Chondrocyte (in vitro differentiated cells): ENCODE measurements at places on chromosomes 12 and 14. TPM values are rescaled to one million over a fixed set of nuclear protein-coding genes. Genes with fewer than 3 reads are reported as not detected.

- DNase-seq: no peak
These were observed 24.8 kb downstream of the ATF7 start for GRCh38 chr12:53601296-53601847.

GRCh38 chr12:108483213-108484059 is 31.6 kb upstream of the FICD start:
- no peak for DNase-seq

- DNase-seq: no peak
These were observed 88.4 kb downstream of the BCAT1 start for GRCh38 chr12:24860546-24860945.

DNA sequence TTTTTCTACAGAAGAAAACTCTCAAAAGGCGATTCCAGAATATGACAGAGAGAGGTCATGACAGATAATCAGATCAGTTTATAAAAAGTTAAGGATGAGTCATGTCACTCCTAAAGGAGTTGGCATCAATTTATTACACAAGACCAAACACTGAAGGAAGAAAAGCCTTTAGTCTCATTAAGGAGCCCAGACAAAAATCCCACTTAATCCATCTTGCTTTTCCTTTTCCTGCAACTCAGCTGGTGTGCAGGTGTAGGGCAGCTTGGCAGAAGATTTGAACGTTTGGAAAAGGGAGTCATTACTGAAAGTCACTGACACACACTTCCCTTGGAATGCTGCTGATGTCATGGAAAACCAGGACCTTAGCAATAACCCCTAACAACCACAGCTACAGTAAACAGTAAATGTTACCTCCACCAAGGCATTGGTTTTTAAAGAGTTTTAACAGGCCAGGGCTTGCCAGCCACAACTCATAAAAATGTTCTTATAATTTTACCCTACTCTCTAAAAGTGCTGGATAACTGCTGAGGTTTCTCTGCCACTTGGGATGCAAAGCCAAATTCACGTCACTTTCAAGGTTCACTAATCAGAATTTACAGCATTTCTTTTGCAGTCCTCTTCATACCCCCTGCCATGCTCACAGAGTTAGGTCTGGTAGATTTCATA is 320.6 kb downstream of the RAD51B start:
- no peak for DNase-seq

GRCh38 chr14:51884086-51884927 is 23.9 kb downstream of the GNG2 start:
- DNase-seq: no peak

- DNase-seq: no peak
These were observed 2.8 kb downstream of the SERPINA1 start for GRCh38 chr14:94385553-94386057.

GRCh38 chr12:53624956-53625355 is 1.2 kb downstream of the ATF7 start:
- no peak for DNase-seq

TAS2R9 gene
- 0.53 TPM in 1 of 3 replicates, not detected in the others for total RNA-seq

PLEKHG7 gene
- not detected in 3 replicates for total RNA-seq

EML5 gene
- total RNA-seq: 0.19 TPM in 1 of 3 replicates, not detected in the others

PPM1H gene
- 34.3 to 55.9 TPM (median 44.8 TPM) in 3 replicates for total RNA-seq

KRT85 gene
- not detected in 3 replicates for total RNA-seq

GPR84 gene
- total RNA-seq: not detected in 3 replicates
